Astrocyte of the spinal cord (primary cell): ENCODE measurements at places on chromosomes 11 and 22.

DNA sequence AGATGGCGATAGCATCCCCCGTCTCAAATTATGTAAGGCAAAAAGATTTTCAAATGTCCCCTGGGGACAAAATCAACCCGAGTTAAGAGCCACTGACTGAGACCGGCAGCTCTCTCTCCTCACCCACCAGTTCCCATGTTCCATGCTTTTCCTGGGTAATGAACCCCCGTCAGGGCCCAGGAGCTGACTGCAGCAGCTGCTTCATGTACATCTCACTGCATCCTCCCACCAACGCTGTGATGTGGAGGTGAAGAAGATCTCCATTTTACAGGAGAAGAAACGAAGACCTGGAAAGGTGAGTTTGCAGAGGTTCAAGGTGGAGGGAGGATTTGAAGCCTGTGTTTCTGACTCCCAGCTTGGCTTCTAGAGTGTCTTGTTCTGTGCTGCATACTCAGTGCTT, 481.1 kb downstream of the MIAT start:
- no peak for DNase-seq

DNA sequence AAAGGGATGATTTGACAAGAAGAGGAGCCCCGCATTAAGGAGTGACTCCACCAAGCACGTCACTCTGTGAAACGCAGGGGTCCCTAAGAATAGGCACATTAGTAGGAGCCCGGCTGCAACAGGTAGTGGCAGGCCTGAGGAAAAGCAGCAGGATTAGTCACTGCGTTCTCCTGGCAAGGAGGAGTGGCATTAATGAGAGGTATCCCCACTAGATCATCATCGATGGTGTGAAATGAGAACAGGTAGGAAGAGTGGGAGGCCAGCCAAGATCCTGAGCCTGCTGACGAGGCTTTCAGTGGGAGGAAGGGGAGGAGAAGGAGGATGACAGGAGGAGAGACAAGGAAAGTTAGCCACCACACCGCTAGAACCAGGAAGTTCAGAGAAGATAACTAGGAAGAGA, 38.6 kb downstream of the NRXN2 start:
- DNase-seq = no peak

DNA sequence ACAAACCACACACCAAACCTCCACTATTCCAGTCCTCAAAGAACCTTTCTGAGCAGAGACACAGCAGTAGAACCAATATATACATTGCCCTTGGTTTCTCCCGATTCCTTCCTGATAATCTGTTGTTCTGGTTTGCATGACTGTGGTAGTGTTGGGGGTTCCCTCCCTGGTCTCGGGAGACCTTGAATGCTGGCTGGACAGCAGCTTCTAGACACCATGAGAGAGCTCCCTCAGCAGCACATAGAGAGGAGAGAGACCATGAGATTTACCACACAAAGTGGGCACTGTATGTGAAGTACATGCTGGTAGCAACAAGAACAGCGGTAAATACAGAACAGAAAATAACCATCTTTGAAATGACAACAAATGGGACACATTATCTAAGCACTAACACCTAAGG, 2.6 kb downstream of the C11orf91 start:
- no peak for DNase-seq

DNA sequence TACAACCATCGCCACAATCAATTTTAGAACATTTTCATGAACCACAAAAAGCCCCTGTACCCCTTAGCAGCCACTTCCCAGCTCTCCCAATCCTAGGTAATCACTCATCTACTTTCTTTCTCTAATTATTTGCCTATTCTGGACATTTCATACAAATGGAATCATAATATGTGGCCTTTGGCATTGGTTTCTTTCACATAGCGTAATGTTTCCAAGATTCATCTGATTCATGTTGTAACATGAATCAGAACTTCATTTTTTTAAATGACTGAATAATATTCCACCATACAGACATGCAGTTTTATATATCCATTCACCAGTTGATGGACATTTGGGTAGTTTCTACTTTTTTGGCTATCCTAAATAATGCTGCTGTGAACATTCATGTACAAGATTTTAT, 56.2 kb upstream of the RCN1 start:
- peak; percentile 23 for DNase-seq

- no peak for DNase-seq
Measured at GRCh38 chr22:32331918-32332725, 25.5 kb upstream of the RFPL3 start.
